ENCODE measurements at places on chromosomes 2 and 18. TPM values are rescaled to one million over a fixed set of nuclear protein-coding genes. Genes with fewer than 3 reads are reported as not detected.

Gene MRPS5
- total RNA-seq, result 30.4 TPM

Gene C1QL2
- not detected for total RNA-seq

Gene DSG1
- total RNA-seq, result not detected

Gene ZEB2
- 129 TPM for total RNA-seq

Gene TLX2
- not detected for total RNA-seq

Gene FZD7
- 35.8 TPM for total RNA-seq

Gene SGPP2
- not detected for total RNA-seq

Gene DLX1
- total RNA-seq, result 0.41 TPM

Gene GNLY
- total RNA-seq, result not detected

Gene PARD3B
- 15.9 TPM for total RNA-seq

Gene ZSCAN30
- 22.6 TPM for total RNA-seq

Gene GBX2
- total RNA-seq, result 0.25 TPM

Gene L3MBTL4
- total RNA-seq, result not detected

Gene GALR1
- not detected for total RNA-seq

Gene CNTNAP5
- total RNA-seq, result not detected

Gene CCDC148
- 9.1 TPM for total RNA-seq

Gene MYO3B
- total RNA-seq, result 0.33 TPM

Gene GPR55
- under 0.01 TPM for total RNA-seq

Gene GULP1
- total RNA-seq, result 42.7 TPM

Gene CYRIA
- total RNA-seq, result 5.6 TPM

Gene UGT1A7
- total RNA-seq, result not detected

Gene DSC1
- total RNA-seq, result 0.25 TPM

Gene KIF1A
- under 0.01 TPM for total RNA-seq

Gene COLEC12
- 109 TPM for total RNA-seq

Gene DGKD
- total RNA-seq, result 4.1 TPM

Gene ELOA2
- total RNA-seq, result not detected

Gene ADD2
- total RNA-seq, result 0.36 TPM

Gene MAPK4
- not detected for total RNA-seq

Gene COL4A3
- 1.3 TPM for total RNA-seq

Gene ASB18
- not detected for total RNA-seq

Gene CYP26B1
- 2.5 TPM for total RNA-seq

Gene POTEJ
- total RNA-seq, result not detected

Gene HOXD9
- total RNA-seq, result not detected

Gene ALLC
- not detected for total RNA-seq

Gene IFIH1
- 7.7 TPM for total RNA-seq

Gene SNORC
- total RNA-seq, result 0.72 TPM

Gene ADRA2B
- total RNA-seq, result under 0.01 TPM

Gene TDRD15
- total RNA-seq, result not detected

Gene TRIM54
- not detected for total RNA-seq

Gene INHA
- 0.18 TPM for total RNA-seq

Gene RAB6C
- total RNA-seq, result not detected

Gene CPS1
- total RNA-seq, result 35.7 TPM

Gene FHOD3
- 3.0 TPM for total RNA-seq

Gene LRRTM4
- total RNA-seq, result 1.5 TPM

Gene RPRD1A
- total RNA-seq, result 32.6 TPM

Gene STK36
- 65.6 TPM for total RNA-seq

Gene FTCDNL1
- 1.5 TPM for total RNA-seq

Gene REG1B
- not detected for total RNA-seq

Gene POTEI
- total RNA-seq, result not detected

Gene KIF3C
- total RNA-seq, result 11.8 TPM
